ENCODE measurements at places on chromosomes 1 and 21.
A peak's percentile ranks its signal among the peaks of the same experiment; 100 is the strongest.

GRCh38 chr21:45373991-45374816, 30.8 kb upstream of the COL18A1 start:
- DNase-seq: no peak

DNA sequence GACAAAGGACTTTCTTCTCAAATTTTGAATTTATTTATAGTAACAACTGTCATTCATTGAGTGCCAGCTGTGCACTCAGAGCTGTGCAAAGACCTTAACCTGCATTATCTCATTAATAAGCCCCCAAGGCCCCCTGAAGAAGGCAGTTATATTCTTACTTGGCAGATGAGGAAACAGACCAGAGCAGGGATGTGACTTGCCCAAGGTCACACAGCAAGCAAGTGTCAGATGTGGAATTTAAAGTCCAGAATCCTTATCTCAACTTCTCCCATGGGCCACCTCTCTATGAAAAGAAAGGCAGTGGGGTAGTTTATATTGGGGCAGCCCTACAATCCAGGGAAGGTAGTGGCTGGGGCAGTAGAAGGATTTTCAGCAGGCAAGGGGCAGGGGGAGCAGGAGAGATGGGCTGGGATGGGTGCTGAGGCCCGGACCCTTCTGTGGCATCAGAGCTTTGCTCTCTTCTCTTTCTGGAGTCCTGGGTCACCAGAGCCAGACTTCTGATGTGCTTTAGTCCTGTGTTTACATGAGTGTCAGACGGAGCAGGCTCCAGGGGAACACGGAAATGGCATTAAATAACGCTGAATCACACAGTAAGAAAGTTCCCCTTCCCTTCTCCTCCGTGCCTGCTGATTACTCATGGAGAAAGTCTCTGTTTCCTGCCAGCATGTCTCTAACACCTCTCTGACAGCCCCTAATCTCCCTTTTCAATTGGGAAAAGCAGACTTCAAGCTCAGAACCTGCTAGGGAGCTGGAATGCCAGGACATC, 39.5 kb downstream of the EPHB2 start:
- peak; percentile 89 for DNase-seq

- peak; percentile 47 for DNase-seq
These were observed 4.7 kb upstream of the PTPRF start for GRCh38 chr1:43526002-43526401.

DNA sequence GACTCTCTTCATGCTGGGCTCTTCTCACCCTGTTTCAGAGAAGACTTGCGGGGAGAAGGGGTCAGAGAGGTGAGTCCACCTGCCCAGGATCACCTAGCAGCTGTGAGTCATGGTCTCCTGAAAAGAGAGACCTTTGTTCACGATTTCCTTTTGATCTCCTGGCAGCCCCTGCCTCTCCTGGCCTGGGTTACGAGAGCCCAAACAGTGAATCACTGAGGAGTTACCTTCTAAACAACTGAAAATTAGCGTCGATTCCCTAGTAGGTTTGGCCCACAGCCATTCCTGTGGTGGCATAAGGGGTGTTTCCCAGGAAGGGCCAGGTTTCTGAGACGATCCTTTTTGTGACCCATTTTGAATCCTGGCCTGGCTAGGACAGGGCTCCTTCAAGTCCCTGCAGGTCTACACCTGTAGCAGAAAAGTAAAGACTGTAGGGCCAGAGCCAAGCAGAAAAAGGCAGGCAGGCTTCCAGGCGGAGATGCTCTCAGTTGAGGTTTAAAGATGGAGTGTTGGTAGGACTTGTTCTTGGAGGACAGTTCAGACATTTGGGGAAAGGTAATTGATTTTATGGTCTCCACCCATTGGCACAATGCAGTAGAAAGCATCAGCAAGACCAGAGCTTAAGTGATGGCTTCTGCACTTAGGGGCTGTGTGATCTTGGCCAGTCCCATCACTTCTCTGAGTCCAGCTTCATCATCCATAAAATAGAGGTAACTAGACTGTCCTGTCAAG, 2.1 kb upstream of the PLA2G2E start:
- DNase-seq: no peak

- peak; percentile 46 for DNase-seq
These were observed 188.3 kb upstream of the PALMD start for GRCh38 chr1:99457381-99458165.

DNA sequence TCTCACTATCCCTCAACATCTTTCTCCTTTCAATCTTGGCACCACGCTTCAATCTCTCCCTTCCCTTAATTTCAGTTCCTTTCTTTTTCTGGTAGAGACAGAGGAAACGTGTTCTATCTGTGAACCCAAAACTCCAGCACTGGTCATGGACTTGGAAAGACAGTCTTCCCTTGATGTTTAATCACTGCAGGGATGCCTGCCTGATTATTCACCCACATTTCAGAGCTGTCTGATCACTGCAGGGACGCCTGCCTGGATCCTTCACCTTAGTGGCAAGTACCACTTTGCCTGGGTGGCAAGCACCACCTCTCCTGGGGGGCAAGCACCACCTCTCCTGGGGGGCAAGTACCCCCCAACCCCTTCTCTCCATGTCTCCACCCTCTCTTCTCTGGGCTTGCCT, 27.8 kb downstream of the SELL start:
- DNase-seq: no peak

DNA sequence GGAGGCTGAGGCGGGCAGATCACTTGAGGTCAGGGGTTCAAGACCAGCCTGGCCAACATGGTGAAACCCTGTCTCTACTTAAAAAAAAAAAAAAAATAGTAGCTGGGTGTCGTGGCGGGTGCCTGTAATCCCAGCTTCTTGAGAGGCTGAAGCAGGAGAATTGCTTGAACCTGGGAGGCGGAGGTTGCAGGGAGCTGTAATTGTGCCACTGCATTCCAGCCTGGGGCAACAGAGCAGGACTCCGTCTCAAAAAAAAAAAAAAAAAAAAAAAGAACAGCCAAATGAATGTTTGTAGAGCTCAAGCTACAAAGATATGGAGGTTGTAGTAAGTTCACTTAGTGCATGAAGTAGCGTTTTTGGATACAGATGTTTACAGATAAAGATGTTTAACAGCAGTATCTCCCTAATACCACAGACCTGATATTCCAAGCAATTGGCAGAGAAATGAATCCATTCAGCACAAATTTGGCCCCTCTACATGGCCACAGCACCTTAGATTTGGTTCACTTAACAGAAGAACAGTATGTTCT, 49.5 kb upstream of the IPO9 start:
- DNase-seq: no peak

- DNase-seq: no peak
These were observed 8.4 kb downstream of the SLC1A7 start for GRCh38 chr1:53134042-53134485.

GRCh38 chr21:33023574-33024200, 2.0 kb upstream of the OLIG2 start:
- no peak for DNase-seq

GRCh38 chr1:109876617-109877316, 33.9 kb upstream of the CSF1 start:
- DNase-seq: peak; percentile 64

GRCh38 chr1:215635827-215636226, 68.7 kb downstream of the KCTD3 start:
- DNase-seq: no peak

GRCh38 chr1:43207229-43207853, 35.2 kb downstream of the CFAP57 start:
- DNase-seq: peak; percentile 22

DNA sequence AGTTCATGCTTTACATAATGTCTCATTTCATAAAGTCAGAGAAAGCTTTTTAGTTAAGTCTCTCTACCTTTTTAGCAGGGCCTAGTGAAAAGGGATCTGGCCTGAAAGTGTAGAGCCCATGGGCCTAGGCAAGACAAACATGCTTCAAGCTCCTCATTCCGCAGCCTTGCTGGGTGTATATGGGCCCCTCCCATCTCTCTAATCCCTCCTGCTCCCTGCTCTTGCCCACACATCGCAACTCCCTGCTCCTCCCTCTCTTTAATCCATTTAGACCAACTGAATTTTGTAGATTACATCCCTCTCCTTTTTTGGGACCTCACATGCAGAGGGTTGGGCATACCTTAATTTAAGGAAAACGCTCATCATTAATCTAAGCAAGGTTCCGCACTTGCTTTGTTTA, 42.3 kb upstream of the CCDC190 start:
- no peak for DNase-seq

DNA sequence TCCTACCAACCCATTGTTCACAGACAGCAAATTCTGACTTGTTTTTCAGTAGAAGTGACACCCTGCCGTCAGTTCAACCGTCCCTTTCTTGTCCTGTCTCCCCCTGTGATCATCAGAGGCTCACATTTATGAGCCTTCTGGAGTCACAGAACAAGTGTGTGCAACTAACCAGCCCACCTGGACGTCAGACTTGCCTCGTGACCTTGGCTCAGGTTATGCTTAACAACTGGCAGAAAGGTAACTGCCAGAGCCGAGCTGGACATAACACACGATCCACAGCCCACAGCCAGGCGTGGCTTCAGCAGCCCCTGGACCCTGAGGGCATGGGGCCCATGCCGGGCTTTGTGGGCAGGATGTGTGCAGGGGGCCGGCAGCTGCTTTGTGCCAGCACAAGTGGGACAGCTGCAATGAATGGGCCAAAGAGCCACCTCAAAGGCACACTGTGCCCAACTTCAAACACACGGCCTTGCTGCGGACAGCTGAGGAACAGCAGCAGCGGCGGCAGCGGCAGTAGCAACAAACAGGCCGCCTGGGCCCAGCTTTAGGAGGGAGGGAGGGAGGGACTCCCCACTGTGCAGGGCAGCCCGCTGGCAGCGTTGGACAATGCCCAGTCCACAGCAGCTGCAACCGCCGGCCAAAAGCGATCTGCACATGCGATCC, 103.9 kb downstream of the ZBTB18 start:
- peak; percentile 33 for DNase-seq

DNA sequence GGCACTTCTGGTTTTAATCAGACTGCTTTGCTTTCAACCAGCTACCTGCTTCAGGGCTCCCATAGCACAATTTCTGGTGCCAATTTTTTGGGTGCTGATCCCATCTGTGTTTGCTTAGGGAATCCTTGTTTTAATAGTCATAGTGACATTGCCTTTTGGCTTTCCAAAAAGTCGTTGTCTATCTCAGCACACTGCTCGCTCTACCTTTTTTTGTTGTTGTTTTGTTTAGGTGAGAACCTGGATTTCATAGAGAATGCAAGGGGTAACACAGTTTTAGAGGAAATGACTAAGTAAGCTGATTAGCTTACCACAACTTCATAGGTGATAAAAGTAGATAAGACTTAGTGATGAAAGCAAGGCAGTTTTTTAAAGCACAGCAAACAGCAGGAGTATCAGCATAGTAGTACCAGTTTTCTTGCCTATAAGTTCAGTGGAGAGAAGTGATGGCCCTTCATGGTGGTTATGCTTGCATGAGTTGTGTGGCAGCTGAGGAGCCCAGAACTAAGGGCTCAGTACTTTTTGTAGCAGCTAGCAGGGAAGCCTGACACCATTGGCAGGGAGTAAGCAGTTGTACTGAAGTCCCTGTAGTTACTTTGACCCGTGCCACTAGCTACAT, 31.3 kb downstream of the NEK7 start:
- DNase-seq: no peak

GRCh38 chr1:54816951-54817350, 15.8 kb upstream of the TTC22 start:
- DNase-seq: no peak

GRCh38 chr1:214295934-214296333, 15.0 kb downstream of the SMYD2 start:
- no peak for DNase-seq

DNA sequence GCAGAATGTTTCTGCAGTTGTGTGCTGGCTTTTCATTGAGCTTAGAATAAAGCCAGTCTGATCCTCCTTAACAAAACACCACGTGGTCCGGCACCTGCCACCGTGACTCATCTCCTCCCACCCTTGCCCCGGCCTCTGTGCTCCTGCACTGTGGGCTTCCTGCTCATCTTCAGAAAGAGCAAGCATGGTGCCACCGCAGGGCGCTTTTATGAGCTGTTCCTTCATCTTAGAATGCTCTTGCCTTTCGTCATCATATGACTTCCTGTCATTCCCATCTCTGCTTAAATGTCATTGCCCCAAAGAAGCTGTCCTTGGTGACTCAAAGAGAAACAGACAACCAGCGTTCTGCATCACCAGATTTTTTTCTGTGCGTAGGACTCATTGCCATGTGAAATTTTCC, 117.8 kb downstream of the HHAT start:
- DNase-seq: peak; percentile 46

DNA sequence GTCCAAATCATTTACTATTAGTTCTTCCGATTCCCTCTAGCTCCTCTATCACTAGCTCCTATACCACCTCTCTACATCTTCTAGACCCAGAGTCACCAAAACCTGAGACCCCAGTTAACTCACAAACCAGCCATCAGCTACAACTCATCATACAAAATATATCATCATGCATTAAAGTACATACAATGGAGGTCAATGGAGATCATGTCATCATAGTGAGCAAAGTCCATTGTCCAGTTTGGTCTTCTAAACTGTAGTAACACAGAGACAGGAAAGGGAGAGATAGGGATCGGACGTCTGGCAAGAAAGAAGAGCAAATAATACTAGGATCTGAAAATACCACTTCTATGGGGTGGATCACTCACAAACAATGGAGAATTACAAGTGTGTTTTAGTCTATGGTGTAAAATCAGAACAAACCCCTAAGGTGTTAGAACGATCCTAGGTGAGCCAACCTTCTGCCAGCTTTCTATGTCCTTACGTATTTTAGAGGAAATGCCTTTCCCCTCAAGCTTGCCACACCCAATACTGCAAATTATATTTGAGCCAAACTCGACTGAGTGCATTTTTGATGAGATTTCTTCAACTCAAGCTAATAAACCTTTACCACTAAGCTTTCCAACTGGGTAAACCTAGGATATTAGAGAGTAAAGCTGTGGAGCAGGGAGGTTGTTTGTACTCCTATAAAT, 3.9 kb downstream of the ADIPOR1 start:
- no peak for DNase-seq

DNA sequence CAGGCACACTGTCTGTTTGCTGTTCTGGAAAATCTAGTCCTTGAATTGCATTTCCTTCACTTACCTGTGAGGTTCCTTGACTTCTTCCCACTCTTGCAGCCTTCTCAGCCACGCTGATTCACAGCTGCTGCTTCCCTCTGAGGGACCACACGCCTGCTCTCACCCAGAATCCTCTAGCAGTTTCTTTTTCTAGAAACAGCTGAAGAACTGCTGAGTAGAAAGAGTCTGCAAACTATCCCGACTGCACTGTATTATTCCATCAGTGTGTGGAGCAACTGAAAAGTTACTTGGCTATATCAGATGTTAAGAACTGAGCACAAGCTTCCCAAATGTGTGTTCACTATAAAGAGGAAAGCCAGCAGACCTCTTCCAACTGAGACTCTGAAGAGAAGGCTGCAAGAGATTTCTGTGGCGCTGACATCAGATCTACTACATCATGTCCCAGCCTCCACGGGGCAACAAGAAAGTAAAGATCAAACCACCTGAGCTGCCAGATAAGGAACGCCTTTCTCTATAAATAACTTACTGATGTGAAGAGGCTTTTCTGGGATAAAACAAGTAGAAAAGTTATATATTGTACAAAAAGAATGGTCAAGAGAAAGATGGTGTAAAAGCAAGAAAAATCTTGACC, 226.6 kb downstream of the RERE start:
- no peak for DNase-seq

All from astrocyte of the spinal cord (primary cell).